Naive thymus-derived CD8-positive, alpha-beta T cell (primary cell): ENCODE measurements at places on chromosomes 12 and 14.
A peak's percentile ranks its signal among the peaks of the same experiment; 100 is the strongest.

DNA sequence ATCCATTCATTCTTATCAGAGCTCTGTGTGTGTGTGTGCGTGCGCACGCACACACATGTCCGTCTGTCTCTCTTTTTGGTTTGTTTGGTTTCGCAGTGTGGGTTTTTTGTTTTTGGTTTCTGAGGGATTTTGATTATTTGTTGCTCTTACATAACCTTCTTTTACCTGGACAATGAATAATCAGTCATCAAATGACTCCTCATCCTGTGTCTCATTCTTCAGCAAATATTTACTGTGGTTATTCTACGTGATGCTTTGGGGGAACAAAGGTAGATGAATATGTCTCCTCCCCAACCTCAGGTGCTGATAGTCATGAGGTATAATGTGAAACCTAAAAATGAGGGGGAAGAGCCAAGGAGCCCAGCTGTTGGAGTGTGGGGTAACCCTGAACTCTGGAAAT is 92.4 kb downstream of the SAMD4A start:
- no peak for DNase-seq

DNA sequence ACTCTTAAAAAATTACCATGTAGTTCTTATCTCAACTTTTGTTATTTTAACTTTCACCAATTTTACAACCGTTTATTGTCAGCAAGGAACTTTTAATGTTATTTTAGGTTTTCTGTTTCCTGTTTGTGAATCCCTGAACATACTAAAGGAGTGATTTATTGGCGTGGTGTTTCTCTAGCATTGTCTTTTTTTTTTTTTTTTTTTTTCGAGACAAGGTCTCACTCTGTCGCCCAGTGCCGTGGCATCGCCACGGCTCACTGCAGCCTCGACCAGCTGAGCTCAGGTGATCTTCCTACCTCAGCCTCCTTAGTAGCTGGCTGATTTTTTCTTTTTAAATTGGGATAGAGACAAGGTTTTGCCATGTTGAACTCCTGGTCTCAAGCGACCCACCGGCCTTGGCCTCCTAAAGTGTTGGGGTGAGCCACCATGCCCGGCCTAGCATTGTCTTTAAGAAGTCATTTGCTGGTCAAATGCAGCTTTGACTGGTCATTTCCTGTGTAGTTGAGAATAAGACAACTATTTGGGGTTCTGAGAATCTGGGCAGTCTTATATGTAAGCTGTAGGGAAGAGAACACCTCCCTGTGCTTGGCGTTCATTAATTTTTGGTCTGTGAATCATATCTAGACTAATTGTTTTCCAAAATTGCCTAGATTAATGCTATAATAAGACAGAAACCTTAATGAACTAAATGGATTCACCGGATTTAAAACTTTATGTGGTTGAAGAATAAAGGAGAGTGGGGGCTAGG is 2.1 kb downstream of the WASHC4 start:
- DNase-seq: no peak

- no peak for DNase-seq
Measured at GRCh38 chr12:82800185-82800584, 113.5 kb downstream of the TMTC2 start.

DNA sequence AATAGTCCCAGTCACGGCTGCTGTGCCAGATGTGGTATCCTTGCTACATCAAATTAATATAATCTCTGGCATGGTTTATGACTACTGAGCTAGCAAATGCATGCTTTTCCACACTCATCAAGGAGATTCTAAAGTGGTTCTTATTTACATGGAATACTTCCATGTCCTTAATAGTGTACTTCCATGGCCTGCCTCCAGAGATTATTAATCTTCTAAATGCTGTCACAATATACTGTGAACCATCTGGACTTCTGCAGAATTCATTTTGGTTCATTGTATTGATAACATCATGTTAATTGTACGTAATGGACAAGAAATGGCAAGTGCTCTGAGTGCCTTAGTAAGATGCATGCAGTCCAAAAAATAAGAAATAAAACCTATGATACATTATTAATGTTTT is 230.8 kb downstream of the NUAK1 start:
- no peak for DNase-seq

- DNase-seq: no peak
Measured at GRCh38 chr12:108104657-108105056, 24.4 kb upstream of the WSCD2 start.

DNA sequence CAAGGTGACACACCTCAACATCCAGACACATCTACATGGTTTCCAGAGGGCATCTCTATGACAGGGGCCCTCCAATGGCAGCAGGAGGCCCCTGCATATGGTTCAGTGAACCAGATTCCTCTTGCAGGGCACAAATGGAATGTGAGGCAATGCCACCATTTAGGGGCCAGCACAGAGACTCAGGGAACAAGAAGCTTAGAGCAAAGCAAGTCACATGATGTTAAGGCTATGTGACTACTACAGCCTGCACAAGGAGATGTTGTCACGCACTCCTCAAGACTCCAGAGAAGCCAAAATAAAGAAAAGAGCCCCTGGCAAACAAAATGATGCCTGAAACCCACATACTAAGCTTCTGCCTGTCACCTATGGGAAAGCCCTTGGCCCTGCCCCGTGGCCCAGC is 95.2 kb downstream of the RBM19 start:
- no peak for DNase-seq

GRCh38 chr12:110249105-110249504 is 31.9 kb upstream of the ATP2A2 start:
- DNase-seq: no peak

GRCh38 chr12:91983935-91984334 is 161.7 kb downstream of the BTG1 start:
- no peak for DNase-seq

GRCh38 chr14:96256407-96256806 is 397 bp downstream of the BDKRB1 start:
- DNase-seq: no peak

GRCh38 chr12:124520907-124521306 is 46.5 kb downstream of the NCOR2 start:
- DNase-seq: no peak

- DNase-seq: no peak
Measured at GRCh38 chr12:89858718-89859117, 150.1 kb upstream of the ATP2B1 start.

GRCh38 chr12:31215518-31216232 is 110.3 kb downstream of the SINHCAF start:
- no peak for DNase-seq

GRCh38 chr14:79544698-79545070 is 666.6 kb downstream of the DIO2 start:
- DNase-seq: no peak

GRCh38 chr14:81138429-81138828 is 82.3 kb downstream of the GTF2A1 start:
- DNase-seq: no peak

DNA sequence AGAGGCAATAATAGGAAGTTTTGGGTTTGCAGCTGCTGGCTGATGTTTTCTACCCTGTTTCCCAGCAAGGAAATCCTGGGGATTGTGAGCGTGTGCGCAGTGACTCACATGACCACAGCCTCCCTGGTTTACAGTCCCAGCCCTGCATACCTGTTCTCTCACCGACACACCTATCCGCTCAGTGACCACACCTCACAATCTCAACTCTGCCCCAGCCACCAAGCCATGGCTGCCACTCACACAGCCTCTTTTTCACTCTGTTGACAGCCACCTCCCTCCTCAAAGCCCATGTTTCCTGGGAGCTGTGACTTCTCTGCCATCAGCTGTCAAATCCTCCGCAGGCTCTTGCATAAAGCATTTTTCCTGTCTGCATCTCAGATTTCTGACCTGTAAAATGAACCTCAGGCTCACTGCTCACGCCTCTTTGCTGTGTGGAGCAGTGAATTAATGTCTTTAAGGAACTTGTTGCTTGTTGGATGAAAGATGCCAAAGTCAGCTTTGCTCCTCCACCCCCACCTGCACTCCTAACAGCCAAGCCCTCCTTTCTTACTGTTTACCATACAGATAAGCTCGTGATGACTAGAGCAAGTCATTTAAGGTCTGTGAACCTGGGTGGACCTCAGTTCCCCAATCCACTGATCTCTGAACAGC is 43.5 kb downstream of the B4GALNT3 start:
- no peak for DNase-seq

DNA sequence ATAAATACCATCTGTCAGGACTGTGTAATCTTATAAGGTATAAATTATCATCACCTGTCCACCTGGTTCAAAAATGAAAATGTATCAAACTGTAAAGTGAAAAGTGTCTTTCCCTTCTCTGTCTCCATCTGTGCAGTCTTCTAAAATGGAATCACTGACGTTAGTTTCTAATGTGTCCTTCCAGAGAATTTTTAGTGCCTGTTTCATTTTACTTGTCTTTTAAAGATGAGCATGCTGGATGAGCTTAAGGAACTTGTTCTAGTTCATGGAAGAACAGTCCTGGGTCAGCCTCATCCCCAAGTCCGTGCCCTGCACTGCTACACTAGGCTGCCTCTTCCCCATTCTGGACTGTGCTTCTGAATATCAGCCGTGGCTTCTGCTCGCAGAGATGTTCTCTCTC is 5.4 kb upstream of the NT5DC3 start:
- no peak for DNase-seq

DNA sequence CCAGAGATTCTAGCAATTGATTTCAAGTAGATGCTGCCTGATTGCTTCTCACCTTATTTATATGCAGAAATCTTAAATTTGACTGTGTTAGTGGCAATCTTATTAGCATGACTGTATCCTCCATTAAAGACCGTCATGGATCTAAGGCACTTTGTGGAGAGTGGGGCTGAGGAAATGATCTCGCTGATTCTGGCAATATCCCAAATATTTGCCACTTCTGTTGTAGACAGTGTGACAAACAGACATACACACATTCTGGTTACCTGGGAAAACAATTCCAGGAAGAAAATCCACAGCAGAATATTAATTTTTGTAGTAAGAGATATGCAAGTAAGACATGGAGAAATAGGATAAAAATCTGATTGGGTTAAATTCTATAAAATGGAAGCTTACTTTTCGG is 269.0 kb upstream of the G2E3 start:
- DNase-seq: no peak

DNA sequence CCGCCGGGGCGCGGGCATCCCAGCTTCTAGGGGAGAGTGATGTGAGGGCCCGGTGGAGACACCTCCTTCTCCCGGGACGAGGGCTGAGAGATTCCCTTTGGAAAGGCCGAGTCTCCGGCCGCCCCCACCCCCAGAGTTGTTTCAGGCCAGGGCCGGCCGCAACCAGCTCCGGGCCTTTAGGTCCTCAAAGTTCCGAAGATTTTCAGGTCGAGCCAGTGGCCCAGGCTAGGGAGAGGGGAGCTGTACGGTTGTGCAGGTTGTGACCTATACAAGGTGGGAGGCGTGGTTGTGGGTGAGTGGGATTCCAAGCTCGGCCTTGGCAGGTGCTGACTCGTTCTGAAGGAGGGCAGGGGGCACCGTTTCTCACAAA is 18.4 kb upstream of the ANKRD33 start:
- DNase-seq: no peak

DNA sequence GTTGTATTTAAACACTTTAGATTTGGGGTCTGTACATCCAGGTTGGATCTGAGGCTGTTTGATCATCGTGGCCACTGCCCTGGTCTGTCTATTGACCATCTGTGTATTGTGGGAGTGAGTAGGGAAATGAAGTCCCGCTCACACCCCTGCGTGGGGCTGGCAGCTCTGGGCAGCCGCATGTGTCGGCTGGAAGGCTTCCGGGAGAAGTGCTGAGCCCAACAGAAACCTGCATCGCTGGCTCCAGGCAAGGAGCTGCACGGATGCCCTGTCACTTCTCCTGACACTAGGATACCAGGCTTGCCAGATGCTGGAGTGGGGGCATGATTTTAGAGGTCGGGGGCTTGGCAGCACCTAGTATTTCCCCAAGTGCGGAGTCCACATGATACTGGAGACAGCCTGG is 93.6 kb downstream of the PHETA1 start:
- no peak for DNase-seq

- DNase-seq: no peak
Measured at GRCh38 chr14:44170556-44170955, 336.5 kb downstream of the FSCB start.

DNA sequence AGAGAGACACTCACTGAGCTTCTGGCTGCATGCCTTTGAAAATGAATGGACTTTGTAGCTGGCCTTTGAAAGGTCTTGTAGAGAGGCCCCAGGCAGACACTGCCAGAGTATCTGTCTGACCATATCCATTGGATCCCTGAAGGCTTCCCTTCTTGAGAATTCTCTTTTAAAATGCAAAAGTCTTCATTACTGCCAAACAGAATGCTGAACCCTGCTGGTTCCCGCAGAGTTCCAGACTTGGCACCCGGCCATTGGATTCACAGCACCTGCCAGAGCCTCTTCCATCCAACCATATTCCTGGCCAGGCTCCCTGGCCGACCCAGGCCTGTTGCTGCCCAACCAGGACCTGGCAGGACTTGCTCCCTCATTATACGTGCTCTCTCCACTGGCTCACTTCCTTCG is 182.5 kb downstream of the GXYLT1 start:
- no peak for DNase-seq

- DNase-seq: no peak
Measured at GRCh38 chr12:75437564-75437963, 43.0 kb upstream of the GLIPR1 start.

- DNase-seq: peak; percentile 14
Measured at GRCh38 chr14:21070083-21070609, at the start of gene ARHGEF40. Gene ARHGEF40 (plus strand): TSS chr14:21070304. CDS start chr14:21070397, 93 bp downstream.

- no peak for DNase-seq
Measured at GRCh38 chr14:61538464-61539022, 156.8 kb upstream of the HIF1A start.

- DNase-seq: no peak
Measured at GRCh38 chr12:108327621-108328344, 11.3 kb downstream of the CMKLR1 start.

DNA sequence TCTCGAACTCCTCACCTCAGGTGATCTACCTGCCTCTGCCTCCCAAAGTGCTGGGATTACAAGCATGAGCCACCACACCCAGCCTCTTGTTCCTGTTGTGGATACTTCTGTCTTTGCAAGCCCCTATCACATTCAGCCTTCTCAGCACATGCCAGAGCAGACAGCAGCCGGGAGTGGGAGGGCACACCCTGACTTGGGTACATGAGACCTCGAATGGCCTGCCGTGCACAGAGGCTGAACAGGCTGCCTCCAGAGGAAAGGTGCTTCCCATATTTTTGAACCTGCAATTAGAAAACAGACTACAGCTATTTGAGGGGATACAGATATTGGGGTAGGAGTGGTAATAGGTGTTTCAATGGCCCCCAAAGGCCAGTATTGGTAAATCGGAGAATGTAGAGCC is 307.3 kb upstream of the DIO3 start:
- no peak for DNase-seq

DNA sequence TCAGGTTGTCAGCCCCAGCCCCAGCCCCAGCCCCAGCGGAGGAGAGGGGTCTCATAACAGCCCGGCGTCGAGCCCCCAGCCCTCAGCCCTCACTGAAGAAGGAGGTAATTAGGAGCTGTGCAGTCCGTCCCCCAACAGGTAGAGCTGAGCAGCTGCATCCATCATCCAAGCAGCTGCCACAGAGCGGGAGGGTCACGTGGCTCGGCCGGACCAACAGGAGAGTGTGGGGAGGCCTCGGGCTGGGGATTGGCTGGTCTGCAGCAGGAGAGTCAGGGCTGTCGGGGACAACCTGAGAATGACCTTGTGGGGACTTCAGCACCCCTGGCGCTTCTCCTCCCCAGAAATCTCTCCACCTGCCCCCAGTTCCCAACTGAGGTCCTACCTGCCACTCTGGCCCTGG is 29.6 kb downstream of the SMUG1 start:
- DNase-seq: no peak

GRCh38 chr12:44000309-44000952 is 164.6 kb downstream of the TMEM117 start:
- peak; percentile 9 for DNase-seq
